ENCODE measurements at places on chromosomes 1 and 21.

DNA sequence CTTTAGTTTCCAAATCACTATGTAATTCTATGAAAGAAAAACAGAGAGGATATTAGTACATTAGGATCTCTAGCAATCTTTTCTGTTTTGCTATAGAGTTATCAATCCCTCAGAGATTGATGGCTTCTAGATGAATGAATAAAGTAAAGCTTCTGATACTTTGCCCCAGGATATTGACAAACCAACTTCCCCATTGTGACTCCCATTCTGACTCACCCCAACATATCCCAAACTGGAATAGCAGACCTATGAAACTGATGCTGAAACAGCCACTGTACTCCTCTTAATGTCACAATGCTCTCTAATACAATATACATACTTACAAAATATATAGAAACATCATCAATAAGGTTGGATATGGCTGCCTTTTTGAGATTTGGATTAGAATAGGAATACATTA, 442.1 kb upstream of the NR5A2 start:
- no peak for DNase-seq

GRCh38 chr1:185786524-185786923, 52.3 kb downstream of the HMCN1 start:
- DNase-seq: no peak

- no peak for DNase-seq
Measured at GRCh38 chr1:74237787-74238186, 2.6 kb downstream of the TNNI3K start.

DNA sequence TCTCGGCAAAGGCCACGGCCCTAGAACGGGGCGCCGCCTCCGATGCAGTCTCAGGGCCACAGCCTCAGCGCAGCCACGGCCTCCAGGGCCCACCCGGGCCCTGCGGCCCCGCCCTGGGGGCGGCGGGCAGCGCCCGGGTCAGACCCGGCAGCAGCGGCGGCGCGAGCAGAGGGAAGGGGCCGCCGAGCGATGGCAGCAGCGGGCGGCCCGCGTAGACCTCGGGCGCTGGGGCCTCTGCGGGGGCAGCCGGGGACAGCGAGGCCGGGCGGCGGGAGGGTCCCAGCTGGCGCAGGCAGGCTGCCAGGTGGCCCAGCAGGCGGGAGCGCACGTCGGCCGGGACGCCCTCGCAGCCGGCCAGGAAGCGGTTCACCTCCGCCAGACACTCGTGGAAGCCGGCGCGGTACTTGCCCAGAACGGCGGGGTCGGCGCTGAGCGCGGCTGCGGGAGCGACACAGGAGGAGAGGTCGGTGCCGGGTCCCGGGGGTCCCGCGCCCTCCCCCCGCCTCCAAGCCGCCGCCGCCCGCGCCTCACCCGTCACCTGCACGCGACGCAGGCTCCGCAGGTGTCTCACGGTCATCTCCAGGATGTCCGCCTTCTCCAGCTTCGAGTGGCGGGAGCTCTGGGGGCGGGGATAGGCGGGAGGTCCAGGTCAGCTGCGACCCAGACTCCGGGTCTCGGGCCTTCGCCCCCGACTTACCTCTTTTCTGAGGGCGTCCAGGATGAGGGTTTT, 737 bp downstream of the HES4 start:
- no peak for DNase-seq

DNA sequence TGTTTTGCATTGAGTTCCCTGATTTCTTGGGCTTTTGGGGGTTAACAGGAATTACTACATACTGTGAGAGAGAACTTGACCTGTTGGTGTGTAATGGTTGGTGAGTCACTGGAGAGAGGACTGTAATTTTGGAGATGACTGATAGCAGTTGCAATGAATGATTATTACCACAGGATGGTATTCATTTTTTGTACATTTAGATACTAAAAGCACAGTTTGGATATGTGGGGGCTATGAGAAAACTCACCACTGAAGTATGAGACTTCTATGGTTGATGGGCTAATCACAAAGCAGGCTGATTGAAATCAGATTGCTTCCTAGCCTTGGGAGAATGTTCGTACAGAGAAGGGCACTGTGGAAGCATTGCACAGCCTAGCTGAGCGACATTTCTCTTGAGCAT, 1571.3 kb upstream of the PRMT6 start:
- DNase-seq: no peak

GRCh38 chr1:175708787-175709186, 34.6 kb downstream of the TNR start:
- no peak for DNase-seq

DNA sequence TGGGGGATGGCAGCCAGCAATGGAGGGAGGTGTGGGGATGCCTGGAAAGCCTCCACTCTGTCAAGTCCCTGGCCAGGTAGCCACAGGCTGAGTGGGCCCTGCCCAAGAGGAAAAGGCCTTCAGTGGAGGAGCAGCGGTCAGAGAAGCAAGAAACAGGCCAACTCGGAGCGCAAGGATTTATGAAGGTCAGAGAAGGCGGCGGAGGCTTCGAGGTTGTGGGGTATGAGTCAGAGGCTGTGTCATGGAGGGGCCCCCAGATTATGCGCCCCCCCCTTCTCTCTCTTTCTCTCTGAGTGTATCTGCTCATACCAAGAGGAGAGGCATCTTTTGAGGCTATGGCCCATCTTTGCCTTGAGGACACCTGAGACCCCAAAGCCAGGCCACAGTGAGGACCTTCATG, 99.5 kb downstream of the CASZ1 start:
- no peak for DNase-seq

- no peak for DNase-seq
Measured at GRCh38 chr1:148385371-148386030, 97.6 kb downstream of the PPIAL4G start.
